SK-N-SH (cell line): ENCODE measurements at places on chromosomes 3 and 15. TPM values are rescaled to one million over a fixed set of nuclear protein-coding genes. Genes with fewer than 3 reads are reported as not detected.

DNA sequence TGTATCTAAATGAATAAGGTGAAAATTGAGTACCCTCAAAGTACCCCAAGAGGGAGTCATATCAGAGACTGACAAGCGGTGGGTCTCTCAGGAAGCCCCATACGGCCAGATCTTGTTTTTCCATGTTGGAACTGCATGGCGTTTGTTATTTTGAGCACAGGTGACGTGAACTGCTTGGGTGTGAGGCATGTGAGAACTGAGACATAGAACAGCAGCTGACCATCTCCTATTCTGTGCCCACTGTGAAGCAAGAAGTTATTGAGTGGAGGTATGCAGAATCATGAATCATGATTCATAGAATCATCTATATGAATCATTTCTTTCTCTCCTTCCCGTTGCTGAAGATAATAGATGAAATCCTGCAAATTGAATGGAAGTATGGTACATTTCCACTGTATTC, 4.6 kb downstream of the VPS8 start:
- DNase-seq: no peak

DNA sequence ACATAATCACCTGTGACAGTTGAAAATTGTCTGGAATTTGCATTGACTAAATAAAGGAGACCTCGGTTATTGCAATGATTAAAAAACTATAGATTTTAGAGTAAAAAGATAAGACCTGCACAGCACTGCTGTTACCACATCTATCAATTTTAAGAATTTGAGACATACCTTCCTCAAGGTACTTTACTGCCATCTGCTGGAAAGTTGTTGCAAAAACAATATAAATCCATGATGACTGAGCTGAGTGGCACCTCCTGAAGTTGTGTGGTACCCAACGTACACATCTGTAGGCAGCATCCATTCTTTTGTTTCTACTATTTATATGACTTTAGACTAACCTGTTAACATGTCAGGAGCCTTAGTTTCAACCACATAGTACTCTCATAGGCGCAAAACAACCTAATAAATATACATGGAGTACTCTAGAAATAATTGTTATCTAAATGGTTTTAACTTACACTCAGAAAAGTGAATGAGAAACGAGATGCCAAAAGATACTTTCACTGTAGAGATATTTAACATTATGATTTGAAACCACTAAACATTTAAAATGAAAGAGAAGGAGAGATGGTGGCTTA, 106.7 kb downstream of the GHSR start:
- DNase-seq: peak; percentile 54

Gene ROBO2
- 0.02 TPM in 1 of 2 replicates, not detected in the other for polyA plus RNA-seq

Gene IL5RA
- polyA plus RNA-seq: not detected in 2 replicates

Gene LINGO1
- polyA plus RNA-seq: 0.29 and 0.56 TPM in 2 replicates

Gene ADIPOQ
- not detected in 2 replicates for polyA plus RNA-seq

- DNase-seq: peak; percentile 57
Measured at GRCh38 chr15:91956026-91956723, 102.7 kb downstream of the SLCO3A1 start.

GRCh38 chr3:52798376-52798977, 3.9 kb downstream of the ITIH3 start:
- DNase-seq: no peak

DNA sequence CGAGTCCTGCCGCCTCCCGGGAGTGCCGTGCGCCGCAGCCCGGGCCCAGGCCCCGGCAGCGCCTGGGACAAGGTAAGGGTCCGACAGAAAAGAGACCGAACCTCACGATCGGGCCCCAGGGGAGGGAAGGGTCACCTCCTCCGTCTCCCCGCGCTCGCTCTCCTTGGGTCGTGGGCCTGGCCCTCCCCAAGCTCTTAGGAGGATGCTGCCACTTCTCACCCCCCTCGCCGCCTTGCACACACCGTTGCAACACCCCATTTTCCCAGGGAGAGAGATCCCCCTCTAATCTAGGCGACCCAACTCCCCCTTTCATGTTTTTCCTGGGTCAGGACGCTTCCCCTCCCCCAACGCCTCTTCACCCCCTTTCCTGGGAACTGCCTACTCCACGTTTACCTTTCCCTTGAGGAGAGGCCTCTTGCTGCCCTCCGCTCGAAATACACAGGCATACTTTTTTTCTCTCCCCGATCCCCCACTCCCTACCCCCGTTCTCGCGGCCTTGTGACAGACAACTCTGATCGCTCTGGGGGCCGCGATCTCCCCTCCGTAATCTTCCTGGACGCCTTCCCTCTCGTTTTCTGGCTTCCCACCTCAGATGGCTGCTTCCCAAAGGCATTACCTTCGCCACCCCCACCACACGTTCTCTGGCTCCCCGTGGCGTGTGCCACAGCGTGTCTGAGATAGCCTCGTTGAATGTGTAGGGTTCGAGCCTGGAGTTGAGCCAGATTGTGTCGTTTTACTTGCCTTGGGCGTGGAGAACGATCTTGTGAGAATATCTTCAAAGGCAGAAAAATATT, 688 bp downstream of the SETD5 start:
- peak; percentile 30 for DNase-seq

GRCh38 chr3:23219552-23219951, 16.4 kb downstream of the UBE2E2 start:
- no peak for DNase-seq

- no peak for DNase-seq
Measured at GRCh38 chr3:151871639-151872468, 1.6 kb upstream of the SUCNR1 start.

Gene MAPK6
- polyA plus RNA-seq: 16.9 and 23.0 TPM in 2 replicates

Gene GREM1
- 23.9 and 46.4 TPM in 2 replicates for polyA plus RNA-seq

Gene GOLGA8R
- 0.76 and 0.86 TPM in 2 replicates for polyA plus RNA-seq

- DNase-seq: no peak
Measured at GRCh38 chr15:75067123-75067830, 43.9 kb downstream of the PPCDC start.

Gene C2CD4B
- not detected in 2 replicates for polyA plus RNA-seq

GRCh38 chr15:64917211-64917610, 5.5 kb downstream of the ANKDD1A start:
- DNase-seq: peak; percentile 26

- no peak for DNase-seq
Measured at GRCh38 chr3:109269577-109270275, 46.6 kb downstream of the DPPA2 start.
